ENCODE measurements at places on chromosomes 5 and 9.

GRCh38 chr9:19925674-19926503 lies 137.1 kb upstream of the SLC24A2 start:
- DNase-seq, result peak; percentile 73

DNA sequence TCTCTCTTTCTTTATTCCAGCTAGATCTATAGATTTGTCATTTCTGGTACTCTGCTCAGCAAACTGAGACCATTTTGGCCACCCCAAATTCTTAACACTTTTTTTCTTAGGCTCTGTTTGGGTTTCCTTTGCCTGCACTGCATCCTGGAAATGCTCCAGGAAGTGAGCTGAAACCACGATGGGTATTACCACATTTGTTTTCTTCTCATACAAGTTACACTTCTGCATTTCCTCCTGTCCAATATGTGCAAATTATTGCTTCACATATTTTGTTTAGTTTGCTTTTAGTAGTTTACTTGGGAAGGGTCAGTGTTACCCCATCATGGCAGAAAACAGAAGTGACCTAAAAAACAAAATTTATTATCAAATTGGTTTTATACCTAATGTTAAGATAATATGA lies 498.6 kb upstream of the GRIN3A start:
- DNase-seq, result no peak

DNA sequence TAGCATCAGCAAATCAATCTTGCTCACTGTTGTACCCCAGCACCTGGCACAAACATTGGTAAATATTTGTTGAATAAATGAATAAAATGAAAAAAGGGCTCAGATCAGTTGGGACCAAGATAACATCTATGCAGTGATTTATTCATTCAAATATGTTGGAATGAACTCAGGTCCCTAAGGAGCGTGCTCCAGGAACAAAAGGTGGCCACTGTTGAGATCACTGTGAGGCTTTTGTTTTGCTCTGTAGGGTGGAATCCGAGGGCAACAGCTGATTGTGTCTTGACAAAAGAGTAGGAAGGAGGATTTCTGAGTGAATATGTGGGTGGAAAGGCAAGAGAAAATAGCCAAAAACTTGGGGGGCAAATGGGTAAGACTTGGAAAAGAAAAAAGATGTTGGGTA lies 89.7 kb downstream of the PPP2R2B start:
- no peak for DNase-seq

DNA sequence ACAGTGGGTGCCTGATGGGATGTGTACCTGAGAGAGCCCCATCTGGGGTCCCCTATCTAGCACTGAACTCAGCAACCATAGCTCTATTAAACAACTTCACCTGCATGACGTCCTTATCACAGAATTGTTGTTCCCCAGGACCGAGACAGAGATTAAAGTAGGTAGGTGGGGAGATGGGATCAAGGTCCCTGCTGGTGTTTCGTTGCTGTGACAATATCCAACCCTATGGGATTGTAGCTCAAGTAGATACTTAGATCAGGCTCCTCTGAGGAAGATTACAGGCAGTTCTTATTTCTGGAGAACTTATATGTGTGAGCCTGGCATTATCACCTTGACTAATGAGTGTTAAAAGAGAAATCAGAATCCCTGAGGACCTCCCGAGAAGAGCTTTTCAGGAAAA lies 84.9 kb downstream of the SLC28A3 start:
- DNase-seq, result no peak

- DNase-seq, result no peak
Observed at GRCh38 chr9:73059247-73059646, 92.4 kb upstream of the ANXA1 start.

DNA sequence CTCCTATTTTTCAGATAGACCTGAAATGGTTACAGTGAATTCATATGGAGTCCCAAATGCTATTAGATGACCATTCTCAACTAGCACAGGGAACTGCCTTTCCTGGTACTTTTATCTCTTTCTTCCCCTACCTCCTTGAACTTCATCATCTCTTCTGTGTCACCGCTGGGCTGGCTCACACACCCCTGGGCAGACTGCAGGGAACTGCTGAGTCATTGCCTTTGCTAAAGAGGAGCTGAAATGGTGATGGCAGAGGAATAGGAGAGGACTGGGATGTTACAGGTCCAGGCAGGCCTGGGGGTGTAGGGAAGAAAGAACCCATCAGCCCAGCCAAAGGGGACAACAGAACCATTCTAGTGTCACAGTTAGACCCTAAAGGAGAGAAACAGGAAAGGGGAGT lies 322.3 kb downstream of the ASTN2 start:
- peak; percentile 79 for DNase-seq

GRCh38 chr5:150464554-150465012 lies 15.0 kb upstream of the RPS14 start:
- DNase-seq, result peak; percentile 61

DNA sequence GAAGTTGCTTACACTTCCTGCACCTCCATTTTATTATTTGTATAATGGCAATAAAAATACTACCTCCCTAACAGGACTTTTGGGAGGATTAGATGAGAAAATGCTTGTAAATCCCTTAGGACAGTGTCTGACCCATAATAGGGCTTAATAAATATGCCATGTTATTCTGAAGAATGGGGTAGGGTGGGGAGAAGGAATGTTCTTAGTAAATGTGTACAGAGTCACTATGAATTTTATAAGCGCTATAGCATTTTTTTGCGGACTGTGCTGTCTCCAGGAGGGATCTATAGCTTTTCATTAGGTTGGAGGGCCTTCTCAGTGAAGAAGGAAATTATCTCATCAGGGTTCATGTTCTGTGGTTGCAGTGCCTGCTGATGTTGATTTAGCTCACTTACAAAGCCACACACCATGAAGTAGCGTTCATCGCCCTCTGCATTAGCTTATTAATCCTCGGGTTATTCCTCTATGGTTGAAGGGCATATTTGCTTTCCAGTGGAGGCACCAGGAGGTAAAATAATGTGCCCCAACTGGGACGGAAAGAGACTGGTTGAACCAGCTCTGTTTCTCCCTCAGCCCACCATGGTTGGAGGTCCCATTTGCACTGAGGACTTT lies 497.1 kb downstream of the ARHGEF28 start:
- peak; percentile 44 for DNase-seq

DNA sequence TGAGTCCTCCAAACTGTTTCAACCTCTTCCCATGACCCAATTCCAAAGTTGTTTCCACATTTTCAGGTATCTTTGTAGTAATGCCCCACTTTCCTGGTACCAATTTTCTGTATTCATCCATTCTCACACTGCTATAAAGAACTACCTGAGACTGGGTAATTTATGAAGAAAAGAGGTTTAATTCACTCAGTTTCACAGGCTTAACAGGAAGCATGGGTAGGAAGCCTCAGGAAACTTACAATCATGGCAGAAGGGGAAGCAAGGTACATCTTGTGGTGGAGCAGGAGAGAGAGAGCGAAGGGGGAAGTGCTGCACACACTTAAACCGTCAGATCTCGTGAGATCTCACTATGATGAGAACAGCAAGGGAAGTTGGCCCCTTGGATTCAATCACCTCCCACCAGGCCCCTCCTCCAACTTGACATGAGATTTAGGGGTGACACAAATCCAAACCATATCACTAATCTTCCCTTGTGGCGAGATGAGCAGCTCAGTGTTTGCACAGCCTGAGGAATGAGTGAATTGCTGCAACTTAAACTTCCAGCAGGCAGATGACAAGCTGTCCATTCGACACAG lies 42.9 kb downstream of the TRIP13 start:
- no peak for DNase-seq

GRCh38 chr5:165459232-165459631 lies 1953.8 kb downstream of the MAT2B start:
- peak; percentile 11 for DNase-seq

- peak; percentile 73 for DNase-seq
Observed at GRCh38 chr9:16031971-16032370, 479.1 kb downstream of the CCDC171 start.

DNA sequence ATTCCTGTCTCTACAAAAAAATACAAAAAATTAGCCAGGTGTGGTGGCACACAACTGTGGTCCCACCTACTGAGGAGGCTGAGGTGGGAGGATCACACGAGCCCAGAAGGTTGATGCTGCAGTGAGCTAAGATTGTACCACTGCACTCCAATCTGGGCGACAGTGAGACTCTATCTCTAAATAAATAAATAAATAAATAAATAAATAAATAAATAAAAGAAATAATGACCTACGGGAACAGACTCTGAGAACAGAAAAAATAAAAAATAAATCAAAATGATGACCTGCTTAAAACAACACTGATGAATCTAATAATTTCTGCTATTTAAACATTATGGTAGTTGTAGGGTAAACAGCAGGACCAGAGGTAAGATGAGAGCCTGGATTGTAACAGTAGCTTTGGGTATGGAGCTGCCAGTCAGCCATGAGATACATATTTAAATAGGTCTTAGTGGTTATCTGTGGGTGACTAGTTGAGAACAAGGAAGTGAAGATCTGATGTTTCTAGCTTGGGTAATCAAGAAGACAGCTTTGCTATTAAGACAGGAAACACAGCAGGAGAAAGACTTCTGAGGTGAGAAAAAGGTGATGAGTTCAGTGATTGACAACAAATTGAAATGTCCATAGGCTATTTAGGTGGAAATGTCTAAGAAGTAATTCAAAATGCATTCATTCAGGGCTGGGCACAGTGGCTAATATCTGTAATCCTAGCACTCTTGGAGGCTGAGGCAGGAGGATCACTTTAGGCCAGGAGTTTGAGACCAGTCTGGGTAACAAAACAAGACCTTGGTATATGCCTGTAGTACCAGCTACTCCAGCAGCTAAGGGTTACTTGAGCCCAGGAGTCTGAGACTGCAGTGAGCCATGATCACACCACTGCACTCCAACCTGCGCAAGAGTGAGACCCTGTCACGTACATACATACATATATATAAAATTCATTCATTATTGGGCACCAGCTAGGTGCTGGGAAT lies 11.0 kb downstream of the RNF145 start:
- DNase-seq, result no peak

GRCh38 chr9:14300040-14300439 lies 13.9 kb downstream of the NFIB start:
- no peak for DNase-seq

DNA sequence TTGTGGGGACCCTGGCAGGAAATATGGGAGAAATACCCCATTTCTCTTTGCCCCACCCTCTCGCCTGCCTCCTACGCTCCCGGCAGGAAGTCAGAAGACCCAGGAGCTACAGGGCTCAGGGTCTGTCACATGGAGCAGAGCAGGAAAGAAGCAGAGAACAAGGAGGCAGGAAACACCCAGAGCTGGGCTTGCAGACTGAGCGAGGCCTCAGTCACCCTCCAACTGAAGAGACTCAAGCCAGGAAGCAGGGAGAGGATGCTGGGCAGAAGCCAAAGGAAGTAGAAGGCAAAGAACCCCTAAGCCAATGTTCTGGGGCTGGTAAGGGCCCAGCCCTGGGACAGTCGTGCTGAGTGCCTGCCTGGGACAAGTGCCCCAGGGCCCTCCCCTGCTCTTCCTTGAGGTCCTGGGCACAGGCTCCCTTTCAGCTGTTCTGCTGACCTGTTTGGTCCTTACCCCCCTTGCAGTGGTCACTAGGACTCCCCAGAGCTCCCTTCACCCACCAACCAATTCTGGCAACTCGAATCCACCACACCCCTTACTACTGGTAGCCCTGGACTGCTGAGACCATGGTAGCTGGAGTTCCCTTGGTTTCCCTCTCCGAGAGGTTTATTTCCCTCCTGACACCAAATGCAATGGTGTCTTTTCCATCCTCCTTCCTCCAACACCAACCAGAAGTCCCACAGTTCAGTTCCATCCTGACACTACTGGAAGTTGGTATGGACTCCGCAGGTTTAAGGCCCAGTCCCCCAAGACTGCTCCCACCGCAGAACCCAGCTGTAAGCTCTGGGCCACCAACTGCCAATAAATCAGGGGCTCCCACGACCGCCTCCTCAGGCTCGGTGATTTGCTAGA lies 157.5 kb downstream of the COL23A1 start:
- DNase-seq, result no peak

DNA sequence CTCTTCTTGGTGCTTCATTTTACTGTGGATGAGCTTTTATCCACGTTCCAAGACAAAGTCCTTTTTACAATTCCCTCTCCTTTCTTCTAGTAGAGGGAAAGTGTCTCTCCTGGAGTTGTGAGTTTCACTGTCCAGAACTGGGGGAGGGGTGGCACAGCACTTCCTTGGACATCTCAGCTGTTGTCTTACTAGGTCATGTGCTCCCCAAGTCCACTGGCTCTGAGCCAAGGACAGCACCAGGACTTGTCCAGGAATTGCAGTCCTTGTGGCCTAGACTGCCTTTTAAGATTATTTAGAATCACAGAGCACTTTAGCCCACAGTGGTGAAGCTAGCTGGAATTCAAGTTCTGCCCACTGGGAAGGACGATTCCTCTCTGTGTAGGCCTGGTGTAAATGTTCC lies 700.2 kb upstream of the PTPRD start:
- peak; percentile 35 for DNase-seq

DNA sequence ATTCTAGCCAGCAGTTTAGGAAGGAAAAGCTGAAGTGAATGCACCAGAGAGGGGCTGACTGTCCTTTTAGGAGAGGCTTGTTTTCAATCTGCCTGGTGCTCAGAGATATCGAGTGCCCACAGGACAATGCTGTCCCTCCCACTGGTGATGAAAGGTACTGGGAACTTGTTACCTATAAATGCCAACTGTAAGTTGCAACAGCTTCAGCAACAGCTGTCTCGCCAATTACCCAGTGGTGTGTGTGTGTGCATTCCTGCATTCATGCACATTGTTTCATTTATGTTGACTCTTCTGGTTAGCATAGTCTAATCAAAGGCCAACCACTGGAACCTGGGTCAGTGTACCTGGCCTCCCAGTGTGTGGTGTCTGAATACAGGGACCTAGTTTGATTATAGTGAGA lies 161.1 kb downstream of the CSNK1G3 start:
- no peak for DNase-seq

- DNase-seq, result peak; percentile 79
Observed at GRCh38 chr9:97632248-97632984, 752 bp downstream of the TSTD2 start.

DNA sequence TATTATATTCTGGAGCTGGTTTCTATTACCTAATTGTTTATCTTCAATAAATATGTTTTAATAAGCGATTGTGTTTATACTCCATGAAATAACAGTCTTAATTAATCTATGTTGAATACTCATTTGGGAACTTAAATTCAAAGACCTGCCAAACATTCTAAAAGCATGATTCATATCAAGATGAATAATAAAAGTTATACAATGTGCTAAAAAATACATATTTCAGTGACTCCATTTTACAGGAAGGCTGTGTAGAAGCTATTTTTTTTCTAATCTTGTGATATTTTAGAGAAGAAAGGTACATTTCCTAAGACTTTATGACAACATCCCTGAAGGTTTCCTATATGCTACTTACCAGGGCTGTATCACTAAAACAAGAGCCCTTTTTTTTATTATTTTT lies 417.9 kb downstream of the NFIB start:
- no peak for DNase-seq

Measured in fibroblast of skin of back (primary cell).